GM06990 (cell line): ENCODE measurements at places on chromosomes 5 and 9.
A peak's percentile ranks its signal among the peaks of the same experiment; 100 is the strongest.

DNA sequence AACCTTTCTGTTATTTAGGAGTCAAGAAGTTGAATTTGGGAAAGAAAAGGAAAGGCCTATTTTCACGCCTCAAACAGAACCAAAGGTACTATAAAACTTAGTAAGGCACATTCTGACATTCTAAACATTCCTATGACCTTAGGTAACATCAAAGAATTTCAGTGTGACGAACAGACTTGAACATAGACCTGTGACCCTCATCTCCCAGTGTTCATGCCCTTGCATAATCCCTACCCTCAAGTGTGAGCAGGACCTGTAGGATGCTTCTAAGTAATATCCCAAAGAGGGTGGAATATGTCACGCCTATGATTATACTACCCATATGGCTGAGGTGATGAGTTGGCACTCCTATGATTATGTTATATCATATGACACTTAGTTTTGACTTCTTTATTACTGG lies 540.9 kb downstream of the KIF4B start:
- DNase-seq = no peak

DNA sequence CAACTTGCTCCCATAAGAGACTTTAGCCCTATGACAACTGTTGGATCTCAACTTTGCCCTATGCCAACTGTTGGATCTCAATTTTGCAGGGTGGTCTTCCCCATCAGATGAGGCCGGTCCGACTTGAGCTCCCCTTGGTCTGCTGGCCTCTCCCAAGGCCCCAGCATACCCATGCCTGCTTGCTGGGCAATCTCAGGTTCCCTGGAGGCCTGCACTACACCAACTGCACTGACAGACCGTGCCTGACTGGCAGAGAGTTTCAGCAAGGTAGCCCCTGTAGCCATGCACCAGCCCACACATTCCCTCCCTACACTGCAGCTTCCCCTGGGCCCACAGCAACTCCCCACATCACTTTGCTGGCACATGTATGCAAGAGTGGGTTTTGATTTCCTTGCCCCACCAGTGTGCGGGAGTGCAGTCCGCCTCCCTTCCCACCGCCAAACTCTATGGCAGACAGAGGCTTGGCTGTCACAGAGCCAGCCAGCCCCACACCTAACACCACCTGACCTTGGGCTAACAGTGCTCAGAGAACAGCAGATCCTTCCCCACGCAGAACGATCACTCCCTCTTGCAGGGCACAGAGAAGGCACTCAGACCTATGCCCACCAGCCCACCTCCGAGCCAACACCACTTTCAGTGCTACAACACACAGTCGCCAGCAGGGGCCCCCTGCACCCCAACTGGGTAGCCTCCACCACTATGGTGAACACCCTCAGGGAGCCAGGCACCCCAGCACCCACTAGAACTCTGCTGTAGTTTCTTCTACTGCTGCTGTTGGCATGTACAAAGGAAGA lies 279.9 kb upstream of the COX7C start:
- no peak for DNase-seq

- DNase-seq = peak; percentile 20
Observed at GRCh38 chr9:124660341-124660801, 110.7 kb downstream of the NR6A1 start.

DNA sequence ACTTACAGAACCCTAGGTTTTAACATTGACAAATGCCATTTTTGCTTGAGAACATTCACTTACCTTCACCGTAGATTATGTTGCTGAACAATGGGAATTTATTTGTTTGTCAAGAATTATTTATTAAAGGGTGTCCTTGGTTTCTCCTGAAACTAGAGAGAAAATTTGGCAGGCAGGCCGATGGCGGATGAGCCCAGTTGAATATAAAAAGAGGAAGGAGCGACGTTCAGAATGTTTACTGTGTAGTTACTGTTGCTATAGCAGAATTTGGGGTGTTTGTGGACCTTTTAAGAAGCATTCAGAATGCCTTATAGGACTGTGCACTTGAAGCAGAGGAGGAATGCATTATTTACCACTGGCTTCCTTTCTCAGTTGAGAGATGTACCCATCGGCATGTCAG lies 268.2 kb downstream of the CDH10 start:
- DNase-seq = no peak

DNA sequence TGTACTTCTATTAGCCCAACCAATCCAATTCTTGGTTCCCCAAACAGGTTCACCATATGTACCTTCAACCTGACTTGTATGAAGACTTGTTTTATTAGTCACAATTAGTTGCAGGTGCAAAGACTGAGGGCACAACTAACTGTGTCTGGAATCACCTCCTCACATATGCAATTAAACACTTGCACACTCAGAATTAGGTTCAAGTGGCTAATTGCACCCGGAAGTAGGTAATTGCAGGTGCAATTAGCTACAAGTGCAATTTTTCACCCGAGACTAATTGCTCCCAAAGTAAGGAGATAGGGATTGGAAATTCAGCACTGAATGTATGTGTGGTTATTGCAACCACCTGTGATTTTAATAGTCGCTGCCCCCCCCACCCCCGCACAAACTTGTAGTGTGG lies 338.9 kb downstream of the ZSWIM6 start:
- no peak for DNase-seq

DNA sequence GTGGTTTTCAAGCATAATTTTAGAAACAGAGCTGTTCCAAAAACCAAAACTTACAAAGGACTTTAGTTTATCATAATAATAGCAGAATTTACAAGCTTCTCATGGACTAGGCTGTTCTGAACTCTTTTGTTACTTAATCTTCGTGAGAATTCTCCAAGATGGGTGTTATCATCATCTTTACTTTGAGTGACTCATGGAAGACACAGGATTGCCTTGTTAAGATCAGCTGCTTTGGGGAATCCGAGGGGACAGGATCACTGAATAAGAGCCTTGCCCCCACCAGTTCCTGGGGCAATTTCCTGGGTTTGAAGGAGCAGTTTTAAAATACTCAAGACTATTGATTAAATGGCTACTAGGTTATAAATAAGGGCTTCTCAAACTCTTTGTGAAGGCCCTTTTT lies 80.5 kb downstream of the CFAP90 start:
- DNase-seq = no peak

GRCh38 chr9:91516081-91516480 lies 92.4 kb upstream of the NFIL3 start:
- no peak for DNase-seq

DNA sequence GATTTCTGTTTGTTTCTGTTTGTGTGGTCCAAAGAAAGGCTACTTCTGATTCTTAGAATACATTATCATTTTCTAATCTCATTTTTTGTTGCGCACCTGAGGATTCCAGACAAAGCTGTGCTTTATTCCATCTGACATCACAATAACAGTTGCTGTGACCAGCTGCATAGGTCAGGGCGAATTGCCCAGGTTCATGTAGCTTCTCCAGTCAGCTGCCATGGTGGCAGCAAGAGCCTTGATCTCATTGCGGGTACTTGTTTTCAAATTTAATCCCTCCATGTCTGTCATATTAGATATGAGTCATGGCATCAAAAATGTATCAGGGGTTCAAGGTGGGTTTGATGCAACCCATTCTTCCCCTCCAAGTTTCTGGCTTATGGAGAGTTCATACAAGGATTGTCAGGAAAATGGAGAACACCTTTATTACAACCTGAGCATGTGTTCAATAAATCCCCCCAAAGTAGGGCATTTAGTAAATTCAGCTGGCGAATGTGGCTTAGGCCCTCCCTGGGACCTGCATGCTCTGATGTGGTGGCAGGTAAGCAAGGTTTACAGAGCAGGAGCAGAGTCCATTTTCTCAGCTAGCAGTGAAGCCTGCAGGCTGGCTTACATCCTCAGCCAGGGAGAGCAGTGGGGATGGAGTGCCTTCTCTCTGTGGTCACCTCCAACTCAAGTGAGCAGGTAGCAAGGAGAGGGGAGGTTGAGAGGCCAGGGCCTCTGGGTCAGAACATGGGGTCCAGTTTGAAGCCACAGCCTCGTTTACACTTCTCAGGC lies 13.9 kb downstream of the CAVIN4 start:
- no peak for DNase-seq
